ENCODE measurements at places on chromosomes 6 and 20.

DNA sequence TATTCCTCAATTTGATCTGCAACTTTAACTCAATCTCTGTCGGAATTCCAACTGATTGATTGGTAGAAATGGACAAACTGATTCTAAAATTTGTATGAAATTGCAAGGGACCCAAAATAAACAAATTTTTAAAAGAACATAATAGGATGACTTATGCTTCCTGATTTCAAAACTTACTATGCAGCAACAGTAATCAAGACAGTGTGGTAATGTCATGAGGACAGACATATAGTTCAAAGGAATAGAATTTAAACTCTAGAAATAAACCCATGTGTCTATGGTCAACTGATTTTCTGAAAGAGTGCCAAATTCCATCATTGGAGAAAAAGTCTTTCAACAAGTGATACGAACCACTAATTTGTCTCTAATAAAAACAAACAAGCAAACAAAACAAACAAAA, 1320.1 kb upstream of the GJE1 start:
- DNase-seq = no peak

DNA sequence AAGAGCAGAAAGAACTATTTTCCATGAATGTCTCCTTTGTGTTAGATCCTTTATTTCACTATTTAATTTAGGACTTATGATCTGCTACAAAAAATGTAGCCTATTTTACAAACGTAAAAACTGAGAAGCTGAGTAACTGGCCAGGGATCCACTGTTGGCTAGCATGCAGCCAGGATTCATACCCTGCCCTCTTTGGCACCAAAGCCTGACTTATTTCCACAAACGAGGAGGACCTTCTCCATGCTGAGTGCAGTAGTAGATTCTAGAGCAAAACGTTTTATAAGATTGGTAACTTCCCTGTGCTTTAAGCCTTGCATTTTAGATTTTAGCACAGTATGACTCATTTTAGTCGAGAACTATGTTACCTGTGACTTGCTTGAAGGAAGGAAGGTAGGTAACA, 74.3 kb downstream of the NCOA7 start:
- DNase-seq = no peak

DNA sequence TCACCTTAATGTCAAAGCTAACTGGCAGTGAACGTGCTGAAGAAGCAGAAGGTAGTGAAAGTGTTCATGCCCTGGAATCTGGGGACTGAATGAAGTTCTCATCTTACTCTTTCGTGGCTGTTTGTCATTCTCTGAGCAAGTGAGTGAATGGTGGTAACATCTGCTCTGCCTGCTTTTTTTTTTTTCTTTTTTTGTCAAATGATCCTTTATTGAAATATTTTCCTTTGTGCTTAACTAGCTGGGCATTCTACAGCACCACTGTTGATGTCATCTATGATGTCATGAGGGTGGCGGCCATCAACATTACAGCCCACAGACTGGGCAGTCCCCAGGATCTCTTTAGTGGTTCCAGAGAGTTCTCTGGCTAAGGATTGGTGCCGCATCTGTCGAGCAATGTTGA, 65.2 kb downstream of the RIN2 start:
- no peak for DNase-seq

DNA sequence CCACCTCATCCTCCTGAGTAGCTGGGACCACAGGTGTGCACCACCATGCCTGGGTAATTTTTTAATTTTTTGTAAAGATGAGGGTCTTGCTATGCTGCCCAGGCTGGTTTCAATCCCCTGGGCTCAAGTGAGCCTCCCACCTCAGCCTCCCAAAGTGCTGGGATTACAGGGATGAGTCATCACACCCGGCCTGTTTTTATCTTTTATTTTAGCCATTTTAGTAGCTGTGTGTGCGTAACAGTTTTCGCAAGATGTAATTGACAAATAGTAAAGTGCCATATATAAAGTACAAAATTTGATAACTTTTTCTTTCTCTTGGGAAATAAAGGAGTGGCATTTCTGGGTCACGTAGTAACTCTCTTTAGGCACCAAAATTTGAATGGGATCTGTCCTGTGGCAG, 21.4 kb downstream of the SNAI1 start:
- DNase-seq = no peak

GRCh38 chr6:25652007-25652515, at the start of gene SCGN:
Gene SCGN (plus strand): TSS chr6:25652215. CDS start chr6:25652404, 189 bp downstream.
- no peak for DNase-seq

All from activated T-helper 1 cell treated with anti-CD3 and anti-CD28 coated beads, Interleukin-2, amount 50 U/mL, for 16 hours (primary cell).